ENCODE measurements at places on chromosomes 16 and 17.

- DNase-seq: no peak
These were observed 18.2 kb upstream of the STH start for GRCh38 chr17:45980855-45981254.

GRCh38 chr17:204427-205147 lies 23.1 kb upstream of the DOC2B start:
- DNase-seq: no peak

DNA sequence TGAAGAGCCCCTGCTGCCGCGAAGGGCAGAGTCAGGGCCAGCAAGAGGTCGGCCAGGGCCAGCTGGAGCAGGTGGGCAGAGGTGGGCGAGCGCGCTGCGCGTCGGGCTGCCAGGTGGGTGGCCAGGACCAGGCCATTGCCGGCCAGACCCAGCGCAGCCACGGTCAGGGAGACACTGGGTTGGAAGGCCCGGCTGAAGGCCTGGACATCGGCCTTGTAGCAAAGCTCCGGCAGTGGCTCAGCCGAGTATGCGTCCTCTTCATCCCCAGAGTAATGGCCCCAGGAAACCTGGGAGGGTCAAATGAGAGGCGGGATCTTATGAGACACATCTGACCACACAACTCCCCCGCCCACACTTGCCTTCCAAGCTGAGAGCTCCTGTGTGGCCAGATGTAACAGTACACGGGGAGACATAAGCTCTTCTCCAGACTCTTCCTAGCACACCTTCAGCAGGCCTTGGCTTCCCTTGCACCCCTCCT lies 1.3 kb downstream of the CCR10 start:
- no peak for DNase-seq

DNA sequence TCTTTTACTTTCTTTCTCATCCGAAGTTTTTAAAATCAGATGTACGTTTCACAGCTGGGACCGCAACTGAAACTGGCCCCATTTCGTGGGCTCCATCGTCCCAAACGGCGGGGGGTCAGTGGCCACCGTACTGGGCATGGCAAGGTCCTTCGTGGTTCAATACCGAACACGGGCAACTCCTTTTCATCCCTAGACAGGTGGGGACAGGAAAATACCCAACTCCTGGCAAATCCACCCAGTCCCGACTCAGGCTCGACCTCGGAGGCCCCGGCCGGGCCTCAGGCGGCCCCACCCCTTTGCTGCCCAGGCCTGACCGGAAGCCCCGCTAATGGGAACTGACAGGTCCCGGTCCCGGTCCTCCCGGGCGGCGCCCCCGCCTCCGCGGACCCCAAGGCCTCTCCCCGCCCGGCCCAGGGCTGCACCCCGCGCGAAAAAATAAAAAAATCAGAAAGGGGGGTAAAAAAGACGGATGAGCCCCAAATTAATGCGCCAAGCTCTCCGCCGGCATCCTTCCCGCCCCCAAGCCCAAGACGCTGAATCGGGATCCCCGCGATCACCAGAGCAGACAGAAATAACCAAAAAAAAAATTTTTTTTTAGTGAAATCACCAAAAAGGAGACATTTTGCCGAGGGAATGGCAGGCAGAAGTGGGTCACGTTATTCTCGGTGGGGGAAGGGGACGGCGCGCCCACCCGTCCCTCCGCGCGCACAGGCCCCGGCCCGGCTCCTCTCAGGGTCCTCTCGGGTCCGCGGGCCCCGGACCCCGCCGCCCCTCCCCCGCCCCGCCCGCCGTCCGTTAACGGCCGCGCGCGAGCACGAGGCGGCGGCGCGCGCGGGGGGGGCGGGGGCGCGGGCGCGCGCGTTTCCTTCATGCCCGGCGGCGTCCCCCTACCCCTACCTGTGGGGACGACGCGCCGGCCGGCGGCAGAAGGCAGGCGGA lies 562 bp downstream of the ZC3H7A start:
- no peak for DNase-seq

DNA sequence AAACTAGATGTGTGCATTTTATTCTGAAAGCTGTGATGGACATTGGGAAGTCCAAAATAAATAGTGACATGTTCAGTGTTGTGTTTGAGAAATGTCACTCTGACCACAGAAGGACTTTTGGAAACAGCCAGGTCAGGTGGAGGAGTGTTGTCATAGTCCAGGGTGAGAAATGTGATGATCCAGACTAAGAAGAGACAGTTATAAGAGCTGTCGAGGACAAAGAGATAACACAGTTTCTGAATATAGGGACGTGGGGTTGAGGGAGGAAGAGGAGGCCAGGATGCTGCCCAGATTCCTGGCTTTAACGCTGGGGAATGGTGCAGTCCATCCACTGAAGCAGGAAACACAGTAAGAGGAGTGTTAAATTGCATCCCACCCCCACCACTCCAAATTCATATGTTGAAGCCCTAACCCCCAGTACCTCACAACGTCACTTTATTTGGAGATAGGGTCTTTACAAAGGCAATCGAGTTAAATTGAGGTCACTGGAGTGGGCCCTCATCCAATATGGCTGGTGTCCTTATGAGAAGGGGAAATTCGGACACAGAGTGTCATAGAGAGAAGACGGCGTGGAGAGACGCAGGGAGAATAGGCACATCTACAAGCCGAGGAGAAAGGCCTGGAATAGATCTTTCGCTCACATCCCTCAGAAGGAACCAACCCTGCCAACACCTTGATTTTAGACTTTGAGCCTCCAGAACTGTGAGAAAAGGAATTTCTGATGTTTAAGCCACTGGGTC lies 71.3 kb downstream of the VAT1L start:
- DNase-seq: no peak

- no peak for DNase-seq
These were observed 21.3 kb downstream of the CHD9NB start for GRCh38 chr16:53031323-53031942.

Measured in activated CD4-positive, alpha-beta T cell treated with anti-CD3 and anti-CD28 coated beads, Interleukin-2, Interleukin-6, amounts not matched to agents 100 ng/mL and 50 ng/mL, durations not matched to agents 16 hours and 8 hours (primary cell).